GM12878 (cell line): ENCODE measurements at places on chromosomes 4 and X. TPM values are rescaled to one million over a fixed set of nuclear protein-coding genes. Genes with fewer than 3 reads are reported as not detected.

The NDP gene
- total RNA-seq: not detected in 2 replicates

The PRDM8 gene
- 1.5 and 1.6 TPM in 2 replicates for total RNA-seq

The ITGB1BP2 gene
- total RNA-seq: 2.0 and 2.2 TPM in 2 replicates

The CLDN22 gene
- not detected in 2 replicates for total RNA-seq

The NXF2 gene
- total RNA-seq: not detected in 2 replicates

The PAGE5 gene
- total RNA-seq: not detected in 2 replicates
